Omental fat pad (tissue), 4 donors: ENCODE measurements at places on chromosomes 1 and 21. TPM values are rescaled to one million over a fixed set of nuclear protein-coding genes. Genes with fewer than 3 reads are reported as not detected.

DNA sequence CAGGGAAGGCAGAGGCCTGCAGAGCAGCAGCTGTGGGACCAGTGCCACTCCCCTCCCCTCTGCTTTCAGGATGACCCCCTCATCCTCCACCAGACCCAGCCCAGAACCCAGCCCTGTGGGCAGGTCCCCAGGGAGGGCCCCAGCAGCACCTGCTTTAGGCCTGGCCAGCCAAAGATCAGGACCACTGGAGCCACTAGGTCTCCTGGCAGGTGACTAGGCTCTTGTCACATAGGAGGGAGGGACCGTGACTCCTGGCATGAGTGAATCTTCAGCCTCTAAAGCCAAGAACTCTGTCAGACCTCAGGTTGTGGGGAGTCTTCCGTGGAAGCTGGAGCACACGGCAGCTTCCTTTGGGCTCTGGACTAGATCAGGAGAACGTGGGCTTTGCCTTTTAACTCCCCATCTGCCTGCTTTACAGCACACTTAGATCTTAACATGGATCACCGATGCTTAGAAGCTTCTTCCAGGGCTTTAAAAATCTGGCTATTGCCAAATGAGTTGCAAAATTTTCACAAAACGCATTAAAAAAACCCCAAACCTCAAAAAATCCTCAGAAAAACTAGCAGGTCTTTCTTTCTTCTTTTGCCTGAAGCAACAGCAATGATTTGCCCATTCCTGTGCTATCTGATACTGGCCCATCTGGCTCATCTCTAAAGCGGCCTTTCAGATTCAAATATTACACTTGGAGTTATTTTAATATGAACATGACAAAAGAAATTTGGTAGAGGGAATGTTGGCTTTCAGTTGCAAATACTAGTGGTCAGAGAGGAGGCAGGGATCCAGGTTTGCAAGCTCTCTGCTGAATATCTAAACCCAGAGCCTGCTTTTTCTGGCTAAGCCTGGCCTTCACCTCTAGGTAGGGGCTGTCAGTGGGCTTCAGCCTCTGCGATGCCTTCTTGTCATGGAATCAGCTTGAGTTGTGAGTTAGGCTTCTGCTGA, 235.2 kb downstream of the SDCCAG8 start:
- no peak for DNase-seq

DNA sequence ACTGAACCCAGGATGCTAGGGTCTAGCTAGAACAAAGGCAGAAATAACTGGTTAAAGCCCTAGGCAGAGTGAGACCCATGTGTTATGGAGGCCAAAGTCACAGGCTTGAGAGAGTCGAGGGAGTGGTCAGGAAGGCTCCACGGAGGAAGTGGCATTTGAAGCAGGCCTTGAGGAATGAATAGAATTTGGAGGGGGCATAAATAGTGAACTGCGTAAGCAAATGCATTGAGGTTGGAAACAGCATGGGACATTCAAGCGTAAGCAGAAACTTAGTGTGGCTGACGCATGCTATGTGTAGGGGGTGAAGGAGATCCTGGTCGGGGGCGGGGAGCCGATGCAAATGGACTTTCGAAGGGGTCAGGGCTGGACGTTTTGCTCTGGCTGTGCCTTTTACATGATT, 11.5 kb downstream of the AZIN2 start:
- no peak for DNase-seq

DNA sequence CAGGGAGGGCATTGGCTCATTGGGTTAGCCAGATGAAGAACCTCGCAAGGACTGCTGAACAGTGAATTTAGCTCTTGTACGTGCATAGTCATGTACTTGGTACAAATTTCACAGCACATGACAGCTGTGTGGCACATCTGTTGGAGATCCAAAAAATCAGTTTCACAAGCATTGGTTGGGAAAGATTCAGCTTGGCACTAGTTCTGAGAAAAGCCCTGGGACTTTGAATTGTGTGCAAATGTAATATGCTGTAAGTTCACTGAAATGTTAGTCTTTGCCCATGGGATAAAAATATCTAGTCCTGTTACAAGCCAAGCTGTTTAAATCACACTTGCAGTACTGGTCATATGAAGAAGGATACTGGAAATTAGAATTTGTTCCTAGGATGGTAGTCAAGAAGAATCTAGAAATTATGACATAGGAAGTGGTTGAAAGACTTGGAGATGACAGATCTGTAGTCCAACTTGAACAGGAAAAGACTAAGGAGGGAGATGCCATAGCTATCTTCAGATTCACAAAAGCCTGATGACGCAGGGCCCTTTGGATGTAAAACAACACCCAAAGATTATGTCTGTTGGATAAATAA, 19.2 kb downstream of the LAMC2 start:
- DNase-seq = no peak

DNA sequence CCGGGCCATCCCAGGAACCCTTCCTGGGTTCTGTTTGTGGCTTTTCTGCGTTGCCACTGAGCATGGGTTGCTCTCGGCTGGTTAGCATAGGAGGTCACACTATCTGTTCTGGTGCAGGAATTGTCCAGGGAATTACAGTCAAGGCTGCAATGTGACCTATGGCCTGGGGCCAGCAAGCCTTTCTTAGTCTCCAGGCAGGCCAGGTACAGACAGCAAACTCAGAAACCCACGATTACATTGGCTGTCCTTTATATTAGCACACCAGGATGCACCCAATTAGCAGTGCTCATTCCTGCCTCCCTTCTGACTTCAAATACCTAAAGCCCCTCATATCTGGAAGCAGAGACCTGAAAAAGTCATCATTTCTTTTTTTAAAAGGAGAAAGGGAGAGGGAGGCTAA, 55.2 kb downstream of the CD247 start:
- no peak for DNase-seq

- DNase-seq = no peak
Observed at GRCh38 chr1:200103966-200104583, 76.6 kb downstream of the NR5A2 start.

GRCh38 chr1:236997882-236998281, 6.4 kb downstream of the MT1HL1 start:
- DNase-seq = no peak

GRCh38 chr1:245686006-245686405, 531.2 kb downstream of the KIF26B start:
- no peak for DNase-seq

RAD54L gene
- not detected for total RNA-seq

DYRK3 gene
- total RNA-seq = 73.3 TPM

FABP3 gene
- total RNA-seq = 15.6 TPM

TMEM240 gene
- total RNA-seq = 2.6 TPM

GSTM1 gene
- total RNA-seq = not detected
